ENCODE measurements at places on chromosomes 3 and 15.

DNA sequence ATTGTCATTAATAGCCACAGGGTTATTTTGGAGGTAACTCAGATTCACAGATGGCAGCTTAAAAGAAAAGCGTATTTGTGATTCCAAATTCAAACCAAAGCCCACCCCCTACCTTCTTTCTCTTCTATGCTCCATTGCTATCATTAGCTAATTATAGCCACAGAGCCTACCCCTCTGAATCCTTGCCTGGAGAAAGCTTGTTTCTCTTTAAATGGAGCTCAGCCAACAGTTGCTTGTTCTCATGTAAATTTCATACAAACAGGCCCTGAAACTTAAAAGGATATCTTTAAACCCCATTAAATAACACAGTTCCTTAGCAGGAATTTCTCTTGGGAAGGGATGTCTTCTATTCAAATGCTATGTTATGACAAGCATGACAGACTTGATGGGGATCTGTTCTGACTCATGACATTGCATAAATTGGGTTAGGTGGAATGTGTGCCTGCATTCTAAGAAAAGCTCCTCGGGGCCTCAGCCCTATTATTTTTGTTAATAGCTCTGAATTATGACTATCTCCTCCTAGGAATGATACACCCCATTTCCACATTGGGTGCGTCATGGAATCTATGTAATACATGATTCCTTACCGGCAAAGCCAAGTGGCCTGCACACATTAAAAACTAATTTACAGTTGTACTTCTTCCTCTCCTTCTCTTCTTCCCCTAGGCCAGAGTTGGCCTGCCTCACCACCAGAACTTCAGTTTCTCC lies 265.8 kb downstream of the TAFA4 start:
- DNase-seq = no peak

- DNase-seq = no peak
These were observed 39.3 kb upstream of the UACA start for GRCh38 chr15:70802629-70803028.

DNA sequence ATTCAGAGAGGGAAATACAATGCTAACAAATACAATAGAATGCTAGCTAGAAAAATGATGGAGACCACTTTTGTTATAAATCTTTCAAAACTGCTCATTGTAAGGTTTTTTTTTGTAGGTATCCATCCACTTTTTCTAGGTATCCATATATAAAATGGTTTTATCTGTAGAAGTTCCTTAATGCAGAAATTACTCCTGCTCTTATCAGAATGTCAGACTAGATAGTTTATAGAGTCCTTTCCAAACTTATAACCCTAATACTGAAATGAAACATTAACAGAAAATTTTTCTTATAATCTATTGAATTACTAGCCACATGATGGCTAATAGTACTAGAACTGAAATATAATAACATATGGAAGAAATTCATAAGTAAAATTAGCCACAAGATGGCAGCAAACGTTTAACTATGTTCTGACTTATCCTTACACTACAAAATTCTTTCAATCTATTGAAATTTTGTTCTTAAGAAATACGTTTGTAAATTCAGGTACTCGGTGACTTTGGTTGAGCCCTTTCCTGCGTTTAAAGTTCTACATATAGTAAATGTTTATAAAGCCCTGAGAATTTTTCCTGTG lies 58.5 kb downstream of the ECT2 start:
- no peak for DNase-seq

GRCh38 chr3:124777762-124778470 lies 47.7 kb downstream of the UMPS start:
- no peak for DNase-seq

GRCh38 chr15:83053151-83053550 lies 13.9 kb downstream of the BTBD1 start:
- no peak for DNase-seq

GRCh38 chr3:71485896-71486295 lies 97.6 kb downstream of the FOXP1 start:
- no peak for DNase-seq

DNA sequence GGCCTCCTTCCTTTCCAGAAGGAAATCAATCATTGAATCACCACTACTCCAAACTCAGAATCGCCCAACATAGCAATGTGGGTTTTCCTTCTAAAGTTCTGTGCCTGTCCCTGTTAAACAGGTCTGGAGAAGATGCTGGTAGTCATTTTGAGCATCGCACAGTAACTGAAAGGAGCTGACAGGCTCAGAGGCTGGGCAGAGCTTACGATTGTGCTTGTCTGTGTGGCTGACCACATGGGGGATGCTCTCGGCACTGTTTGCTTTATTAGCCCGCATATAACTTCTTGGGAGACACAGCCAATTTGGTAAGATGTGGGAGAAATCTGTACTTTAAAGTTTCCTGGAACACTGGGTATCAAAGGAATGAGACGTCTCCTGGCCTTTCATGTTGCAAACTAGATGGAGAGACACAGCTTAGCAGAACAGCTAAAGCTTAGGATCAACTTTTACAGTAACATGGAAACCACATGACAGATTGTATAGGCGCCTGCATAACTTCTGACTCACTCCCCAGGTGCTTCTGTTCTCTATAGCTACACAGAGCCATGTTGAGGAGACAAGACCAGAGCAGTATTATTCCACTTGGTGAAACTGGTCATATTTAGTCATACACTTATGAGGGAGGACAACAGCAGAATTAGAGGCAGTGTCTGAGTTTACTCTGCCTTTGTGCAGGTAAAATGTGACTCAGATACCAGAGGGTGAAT lies 374.1 kb downstream of the RORA start:
- DNase-seq = no peak

GRCh38 chr3:71584394-71585011 lies 975 bp upstream of the FOXP1 start:
- peak; percentile 45 for DNase-seq

DNA sequence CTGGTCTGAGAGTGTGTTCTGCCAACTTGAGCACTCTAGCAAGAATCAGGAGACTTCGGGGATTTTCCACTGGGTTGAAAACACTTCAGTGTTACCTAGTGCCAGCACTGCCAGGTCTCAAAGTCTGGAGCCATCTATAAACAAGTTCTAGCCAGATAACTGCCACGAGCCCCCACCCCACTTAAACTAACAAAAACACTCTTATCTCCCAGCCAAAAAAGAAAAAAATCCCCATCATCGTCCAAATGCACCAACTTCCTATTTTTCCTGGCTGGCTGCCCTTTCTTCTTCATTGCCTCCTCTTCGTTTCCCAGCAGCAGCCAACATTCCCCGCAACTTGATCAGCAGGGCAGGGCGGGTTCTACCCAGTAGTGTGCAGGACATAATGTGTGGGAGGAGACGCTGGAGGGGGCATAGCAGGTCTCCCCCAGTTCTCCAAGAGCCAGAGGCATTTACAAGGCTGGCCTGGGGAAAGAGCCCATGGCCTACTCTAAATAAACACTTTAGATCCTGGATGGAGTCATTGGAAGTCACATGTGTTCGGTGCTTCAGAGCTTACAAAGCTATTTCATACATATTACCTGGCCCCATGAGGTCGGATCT lies 29.5 kb downstream of the C2CD4B start:
- DNase-seq = no peak

- no peak for DNase-seq
These were observed 115.9 kb downstream of the SV2B start for GRCh38 chr15:91216000-91216399.

DNA sequence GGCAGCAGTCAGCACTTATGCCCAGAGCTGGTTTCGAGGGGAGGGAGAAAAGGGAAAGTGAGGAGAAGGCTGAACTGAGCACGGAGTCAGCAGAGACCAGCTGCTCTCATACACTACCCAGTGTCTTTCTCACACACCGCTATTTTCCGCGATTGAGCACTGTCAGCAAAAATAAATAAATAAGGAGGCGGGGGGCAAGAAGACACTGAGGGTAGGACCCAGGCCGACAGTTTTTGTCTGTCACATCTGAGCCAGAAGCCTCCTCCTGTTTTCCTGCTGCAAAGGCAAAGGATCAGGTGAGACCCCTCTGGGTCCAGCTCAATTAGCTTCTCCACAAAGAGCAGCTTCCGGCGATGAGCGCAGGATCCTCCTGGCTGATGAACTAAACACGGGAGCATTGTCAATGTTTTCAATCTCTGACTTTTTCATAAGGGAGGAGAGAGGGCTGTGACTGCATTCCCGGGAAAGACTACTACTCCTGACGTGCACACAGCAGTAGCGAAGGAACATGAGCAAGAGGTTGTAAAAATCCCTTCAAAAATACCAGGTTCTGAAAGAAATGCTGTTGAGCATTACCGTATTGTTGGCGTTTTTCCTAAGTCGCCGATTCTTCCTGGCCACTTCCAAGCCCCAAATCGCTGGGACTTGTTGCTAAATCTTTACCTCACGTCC lies 1.3 kb downstream of the FRMD5 start:
- DNase-seq = no peak

GRCh38 chr15:31383139-31383538 lies 56.5 kb downstream of the KLF13 start:
- DNase-seq = no peak

DNA sequence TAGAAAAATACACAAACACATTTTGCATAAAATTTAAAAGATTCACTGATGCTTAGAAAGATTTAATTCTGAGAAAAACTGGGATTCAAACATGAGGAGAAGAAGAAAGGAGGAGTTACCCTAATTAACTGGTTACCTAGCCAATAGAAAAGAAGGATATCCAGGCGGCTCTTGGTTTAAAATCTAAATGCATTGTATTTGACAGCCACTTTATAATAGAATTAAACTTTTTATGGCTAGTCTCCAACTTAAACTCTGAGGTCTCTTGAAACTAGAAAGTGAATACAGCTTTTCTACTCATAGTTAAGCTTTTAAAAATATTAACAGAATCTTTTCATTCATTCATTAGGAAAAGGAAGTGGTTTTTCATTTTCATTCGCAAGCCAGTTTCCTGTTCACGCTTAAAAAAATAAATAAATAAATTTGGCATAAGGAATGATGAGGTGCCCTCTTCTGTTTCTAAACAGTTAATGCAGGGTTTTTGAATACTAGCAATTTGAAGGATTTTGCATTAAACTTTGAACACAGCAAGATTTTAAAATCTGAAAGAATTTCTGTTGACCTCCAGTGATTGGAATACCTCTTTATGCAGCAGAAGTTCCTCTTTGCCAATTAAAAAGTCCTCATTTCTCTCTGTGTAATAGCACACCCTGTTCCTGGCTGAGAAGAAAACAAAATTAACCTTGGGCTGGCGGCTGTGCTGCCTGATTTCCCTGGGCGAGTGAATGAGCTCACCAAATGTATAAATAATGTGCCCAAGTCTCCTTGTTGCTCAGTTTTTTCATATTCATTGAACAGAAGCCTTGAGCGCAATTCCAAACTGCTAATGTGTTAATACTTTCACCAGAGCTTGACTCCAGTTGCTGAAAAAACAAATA lies 105.1 kb downstream of the ZMAT3 start:
- DNase-seq = peak; percentile 3

DNA sequence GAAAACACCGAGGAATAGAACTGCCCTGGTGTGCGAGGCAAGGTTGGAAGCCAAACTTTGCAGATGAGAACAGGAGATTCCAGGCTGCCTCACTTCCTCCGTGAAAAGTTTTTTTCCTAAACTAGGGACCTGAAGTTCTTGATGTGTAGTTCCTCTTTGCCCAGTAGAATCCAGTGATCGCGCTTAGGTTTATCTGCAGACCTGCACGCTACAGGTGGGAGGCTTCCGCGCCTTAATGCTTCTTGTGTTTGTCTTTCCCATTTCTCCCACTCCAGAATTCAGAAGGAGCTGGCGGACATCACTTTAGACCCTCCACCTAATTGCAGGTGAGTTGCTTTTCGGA lies 5.4 kb downstream of the UBE2E1 start:
- DNase-seq = no peak

DNA sequence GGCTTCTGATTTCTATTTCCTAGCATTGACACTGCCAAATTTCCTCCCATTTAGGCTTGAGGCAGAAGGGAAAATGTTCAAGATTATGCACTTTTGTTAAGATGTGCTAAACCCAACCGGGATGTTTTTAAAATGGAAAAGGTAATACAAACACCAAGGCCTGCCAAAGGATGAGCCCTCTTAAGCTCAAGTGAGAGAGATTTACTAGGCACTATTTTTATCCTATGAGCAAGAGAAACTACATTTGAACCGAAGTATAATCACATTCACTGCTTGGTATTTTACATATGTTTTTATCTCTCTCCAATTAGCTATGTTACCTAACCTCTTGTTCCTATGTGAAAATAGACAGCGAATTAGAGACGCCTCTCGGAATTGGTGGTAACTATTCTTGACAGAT lies 295.8 kb downstream of the GABRB3 start:
- DNase-seq = no peak

- no peak for DNase-seq
These were observed 1.4 kb downstream of the IGF1R start for GRCh38 chr15:98649472-98650416.

GRCh38 chr15:88098361-88098760 lies 158.2 kb downstream of the NTRK3 start:
- no peak for DNase-seq

GRCh38 chr3:88469216-88469615 lies 319.5 kb downstream of the C3orf38 start:
- DNase-seq = no peak

DNA sequence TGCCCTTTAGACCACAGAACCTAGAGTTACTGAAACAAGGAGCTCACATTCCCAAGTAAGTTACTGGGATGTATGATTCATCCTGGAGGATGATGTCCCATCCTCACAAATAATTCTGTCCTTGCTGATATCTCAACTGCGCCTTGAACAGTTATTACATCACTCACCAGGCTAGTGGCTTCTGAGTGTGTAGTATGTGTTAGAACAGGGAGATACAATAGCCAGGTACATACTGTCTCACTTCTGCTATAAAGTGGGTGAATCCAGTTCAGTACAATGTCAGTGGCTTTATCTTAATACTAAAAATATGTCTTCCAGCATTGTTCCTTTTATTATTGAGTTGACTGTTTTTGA lies 483.2 kb upstream of the FRG2C start:
- no peak for DNase-seq

- DNase-seq = no peak
These were observed 1108.5 kb upstream of the EPHA6 start for GRCh38 chr3:95705786-95706418.

DNA sequence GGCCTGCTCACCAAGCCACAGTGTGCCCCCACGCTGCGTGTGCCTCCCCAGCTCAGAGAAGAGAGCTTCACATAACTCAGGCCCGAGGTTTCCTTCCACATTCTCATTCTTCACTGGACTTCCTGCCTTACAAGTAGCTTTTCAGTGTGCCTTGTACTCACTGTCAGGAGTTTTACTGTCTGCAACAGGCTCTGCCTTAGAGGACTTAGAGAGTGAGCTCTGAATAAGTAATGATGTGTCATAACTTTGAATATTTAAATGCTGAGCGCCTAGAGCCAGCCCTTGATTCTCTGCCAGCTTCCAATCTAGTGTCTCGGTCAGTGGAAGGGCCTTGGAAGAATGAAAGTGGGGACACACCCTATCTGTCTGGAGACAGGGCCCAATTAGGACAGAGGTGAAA lies 41.8 kb downstream of the ITGB5 start:
- no peak for DNase-seq

DNA sequence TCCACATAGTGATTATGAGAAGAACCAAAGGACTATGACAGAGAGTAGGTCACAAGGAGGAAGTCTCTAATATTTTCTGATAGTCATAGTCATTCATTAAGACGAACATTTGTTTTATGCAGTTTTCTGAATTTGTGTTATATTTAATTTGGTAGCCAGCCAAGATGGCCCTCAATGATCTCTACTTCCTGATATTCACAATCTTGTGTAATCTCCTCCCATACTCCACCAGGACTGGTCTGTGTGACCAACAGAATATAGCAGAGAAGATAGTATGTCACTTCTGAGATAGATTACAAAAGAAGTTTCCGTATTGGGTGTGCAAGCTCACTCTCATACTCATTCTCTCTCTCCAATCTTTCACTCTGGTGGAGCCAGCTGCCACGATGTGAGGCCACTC lies 30.8 kb downstream of the HLTF start:
- no peak for DNase-seq

- DNase-seq = no peak
These were observed 8.2 kb downstream of the RCN2 start for GRCh38 chr15:76939715-76940114.

All from amygdala (tissue), 56 donors.